ENCODE measurements at places on chromosomes 1 and 21. TPM values are rescaled to one million over a fixed set of nuclear protein-coding genes. Genes with fewer than 3 reads are reported as not detected.
A peak's percentile ranks its signal among the peaks of the same experiment; 100 is the strongest.

Gene STYXL2
- total RNA-seq, result not detected

DNA sequence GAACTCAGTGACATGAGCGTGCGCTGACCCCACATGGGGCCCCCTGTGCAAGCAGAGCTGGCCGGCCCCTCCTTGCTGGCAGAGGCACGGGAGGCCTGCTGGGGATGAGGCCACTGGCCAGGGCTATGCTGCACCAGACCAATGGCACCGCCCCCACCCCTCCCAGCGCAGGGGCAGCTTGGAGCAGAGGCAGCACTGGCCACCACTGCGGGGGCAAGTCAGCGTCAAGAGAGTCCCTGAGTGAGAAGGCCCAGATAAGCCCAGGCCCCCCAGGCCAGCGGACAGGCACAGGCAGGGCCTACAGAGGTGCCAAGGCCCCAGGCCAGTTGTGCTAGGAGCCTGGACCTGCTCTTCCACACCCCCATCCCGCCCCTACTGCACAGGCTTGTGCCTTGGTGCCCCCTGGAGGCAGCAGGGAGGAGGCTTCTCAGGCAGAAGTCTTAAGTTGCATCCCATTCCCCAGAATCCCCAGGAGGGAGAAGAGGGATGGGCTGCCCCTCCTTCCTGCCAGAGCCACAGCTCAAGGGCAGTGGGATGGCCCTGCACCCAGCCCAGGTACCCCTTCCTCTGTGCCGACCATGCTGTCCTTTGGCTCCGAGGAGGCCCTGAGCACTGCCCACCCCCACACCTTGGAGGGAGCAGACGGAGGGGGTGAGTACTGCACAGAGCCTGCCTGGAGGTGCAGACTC lies 35.8 kb downstream of the EPHX1 start:
- peak; percentile 89 for DNase-seq

DNA sequence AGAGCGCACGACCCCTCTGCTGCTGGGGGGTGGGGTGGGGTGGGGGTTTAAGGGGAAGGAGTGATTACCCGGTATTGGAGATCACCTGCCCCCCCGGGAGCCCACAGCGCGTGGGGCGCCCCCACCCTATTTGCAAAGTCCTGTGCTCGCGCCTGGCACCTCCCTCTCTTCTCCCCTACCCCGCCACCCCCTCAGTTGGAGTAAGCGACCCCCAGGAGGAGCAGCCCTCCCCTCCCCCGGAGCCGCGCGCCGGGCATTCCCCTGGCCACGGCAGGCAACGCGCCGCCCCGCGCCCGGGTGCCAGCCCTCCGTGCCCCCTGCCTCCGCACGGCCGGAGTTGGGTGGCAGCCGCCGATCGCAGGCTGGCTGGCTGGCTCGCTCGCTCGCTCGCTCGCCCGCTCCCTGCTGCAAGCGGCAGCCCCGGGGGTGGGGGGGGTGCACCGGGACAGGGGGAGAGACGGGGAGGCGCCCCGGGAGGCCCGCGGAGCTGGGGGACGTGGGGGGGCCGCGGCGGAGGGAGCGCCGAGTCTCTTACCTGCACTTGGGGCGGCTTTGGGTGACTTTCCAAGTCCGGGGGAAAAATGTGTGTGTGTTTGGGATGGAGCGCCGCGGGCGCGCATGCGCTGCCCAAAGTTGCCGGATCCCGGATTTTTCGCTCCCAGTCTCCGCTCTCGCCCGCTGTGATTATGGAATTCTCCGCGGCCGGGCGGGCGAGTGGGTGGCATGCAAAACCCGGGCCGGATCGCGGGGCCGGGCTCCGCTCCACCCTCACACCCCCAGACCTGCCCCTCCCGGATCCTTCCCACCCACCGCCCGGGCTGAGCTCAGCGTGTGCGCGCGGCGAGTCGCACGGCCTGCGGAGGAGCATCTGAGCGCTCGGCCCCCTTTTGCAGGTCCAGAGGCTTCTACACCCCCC lies at the start of gene CASZ1:
Gene CASZ1, minus strand, starts transcription at position 618 of the 916 bp plus-strand sequence. CDS start 102,757 bp downstream, outside the sequence.
- DNase-seq, result peak; percentile 93

GRCh38 chr1:29356663-29357062 lies 120.3 kb downstream of the PTPRU start:
- no peak for DNase-seq

DNA sequence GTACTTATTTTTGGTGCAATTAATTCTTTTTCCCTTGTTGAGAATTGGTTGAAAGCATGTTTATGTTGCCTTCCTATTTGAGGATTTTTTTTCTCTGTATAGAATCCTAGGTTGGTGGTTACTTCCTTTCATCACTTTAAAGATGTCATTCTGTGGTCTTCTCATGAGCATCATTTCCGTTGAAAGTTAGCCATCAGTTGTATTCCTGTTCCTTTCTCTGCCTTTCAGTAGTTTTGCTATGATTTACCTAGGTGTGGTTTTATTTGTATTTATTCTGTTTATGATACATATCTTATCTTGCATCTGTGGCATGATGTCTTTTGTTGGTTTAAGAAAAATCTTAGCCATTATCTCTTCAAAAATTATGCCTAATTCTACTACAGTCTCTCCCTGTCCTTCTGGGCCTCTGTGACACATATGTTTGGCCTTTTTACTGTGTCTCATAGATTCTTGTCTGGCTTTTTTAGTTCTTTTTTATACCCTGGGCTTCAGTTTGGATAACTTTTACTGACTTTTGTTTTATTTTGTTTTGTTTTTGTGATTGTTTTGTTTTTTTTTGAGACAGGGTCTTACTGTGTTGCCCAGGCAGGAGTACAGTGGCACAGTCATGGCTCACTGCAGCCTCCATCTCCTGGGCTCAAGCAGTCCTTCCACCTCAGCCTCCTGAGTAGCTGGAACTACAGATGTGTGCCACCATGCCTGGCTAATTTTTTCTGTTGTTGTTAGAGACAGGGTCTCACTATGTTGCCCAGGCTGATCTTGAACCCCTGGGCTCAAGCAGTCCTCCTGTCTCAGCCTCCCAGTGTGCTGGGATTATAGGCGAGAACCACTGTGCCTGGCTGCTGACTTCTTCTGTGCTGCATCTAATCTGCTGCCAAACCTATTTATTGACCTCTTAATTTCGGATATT lies 24.1 kb downstream of the PTGFRN start:
- no peak for DNase-seq

Gene CYP4Z1
- not detected for total RNA-seq

Gene MYCL
- total RNA-seq, result 0.17 TPM

Gene MYBPH
- not detected for total RNA-seq

DNA sequence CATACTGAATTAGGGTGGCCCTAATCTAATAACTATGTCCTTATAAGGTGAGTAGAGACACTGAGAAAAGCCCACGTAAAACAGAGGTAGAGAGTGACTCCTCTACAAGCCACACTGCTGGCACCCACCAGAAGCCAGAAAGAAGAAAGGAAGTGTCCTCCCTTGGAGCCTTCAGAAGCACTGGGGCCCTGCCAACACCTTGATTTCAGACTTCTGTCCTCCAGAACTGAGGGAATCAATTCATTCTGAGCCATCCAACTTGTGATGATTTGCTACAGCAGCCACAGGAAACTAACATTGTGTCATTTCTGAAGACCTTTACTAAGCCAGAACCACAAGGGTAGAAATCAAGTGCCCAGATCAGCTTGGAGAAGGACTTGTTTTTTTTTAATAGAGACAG lies 15.0 kb downstream of the GNB1 start:
- DNase-seq, result no peak

DNA sequence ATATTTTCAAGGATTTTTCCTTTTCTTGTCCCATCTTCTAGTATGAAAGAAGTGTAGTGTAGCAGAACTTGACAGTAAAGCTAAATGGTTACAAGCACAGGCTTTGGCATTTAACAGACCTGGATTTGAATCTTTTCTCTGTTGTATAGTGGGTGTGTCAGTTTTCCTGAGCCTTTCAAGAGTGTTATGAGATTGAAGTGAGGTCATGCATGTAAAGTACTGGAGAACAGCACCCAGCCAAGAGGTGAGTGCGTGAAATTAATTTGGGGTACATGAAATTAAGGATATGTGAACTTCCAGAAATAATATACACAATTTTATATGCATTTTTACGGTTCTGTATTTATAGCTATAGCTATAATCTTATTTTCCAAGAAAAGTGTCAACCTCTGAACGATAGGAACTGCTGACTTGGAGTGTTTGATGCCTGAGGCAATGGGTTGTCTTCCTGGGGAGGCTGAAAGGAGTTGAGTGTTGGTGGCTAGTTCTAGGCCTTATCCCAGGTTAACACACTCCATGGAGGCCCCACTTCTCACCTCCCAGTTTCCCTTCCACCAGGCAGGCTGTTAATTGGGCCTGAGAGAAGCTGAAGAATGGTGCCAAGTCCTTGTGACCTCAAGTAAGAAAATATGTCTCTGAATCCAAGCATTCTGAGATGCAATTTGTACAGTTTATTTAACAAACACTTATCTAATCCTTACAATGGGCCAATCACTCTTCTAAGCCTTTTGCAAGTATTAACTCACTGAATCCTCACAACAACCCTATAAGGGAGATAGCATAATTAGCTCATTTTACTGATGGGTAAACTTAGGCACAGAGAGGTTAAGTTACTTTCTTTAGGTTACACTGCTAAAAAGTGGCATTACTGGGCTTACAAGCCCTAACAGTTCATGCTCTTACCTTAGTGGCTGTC lies 4.4 kb downstream of the ROR1 start:
- DNase-seq, result no peak

DNA sequence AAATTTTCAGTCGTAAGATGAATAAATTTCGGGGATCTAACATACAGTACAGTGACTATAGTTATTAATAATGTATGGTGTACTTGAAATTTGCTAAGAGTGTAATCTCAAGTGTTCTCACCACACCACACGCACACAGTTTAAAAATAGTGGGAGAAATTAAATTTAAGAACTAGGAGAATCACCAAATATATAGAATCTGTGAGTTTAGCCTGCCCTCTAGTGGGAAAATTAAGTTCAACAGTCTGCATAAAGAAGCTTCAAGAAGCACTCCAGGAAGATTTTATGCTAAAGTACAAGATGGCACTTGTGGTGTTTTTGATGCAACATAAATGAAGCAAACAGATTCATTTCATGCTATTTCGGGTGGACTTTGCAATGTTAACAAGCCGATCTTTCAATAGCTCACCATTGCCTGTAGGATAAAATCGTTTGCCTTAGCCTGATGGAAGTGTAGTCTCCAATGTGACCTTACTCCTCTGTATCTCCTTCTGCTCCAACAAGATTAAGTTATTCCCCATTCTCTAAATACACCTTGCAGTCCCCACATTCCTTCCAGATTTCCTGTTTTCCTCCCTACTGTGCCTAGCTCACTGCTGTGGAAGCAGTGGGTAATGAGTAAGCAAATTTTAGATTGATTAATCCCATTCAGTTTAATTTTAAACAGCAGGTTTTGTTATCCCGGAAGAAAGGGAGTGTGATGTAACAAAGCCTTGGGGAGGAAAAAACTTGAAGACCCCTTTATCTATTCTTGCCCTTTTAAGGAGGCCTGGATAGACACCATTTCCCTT lies 8.7 kb upstream of the PIK3C2B start:
- peak; percentile 84 for DNase-seq

Gene CENPL
- total RNA-seq, result 13.4 TPM

DNA sequence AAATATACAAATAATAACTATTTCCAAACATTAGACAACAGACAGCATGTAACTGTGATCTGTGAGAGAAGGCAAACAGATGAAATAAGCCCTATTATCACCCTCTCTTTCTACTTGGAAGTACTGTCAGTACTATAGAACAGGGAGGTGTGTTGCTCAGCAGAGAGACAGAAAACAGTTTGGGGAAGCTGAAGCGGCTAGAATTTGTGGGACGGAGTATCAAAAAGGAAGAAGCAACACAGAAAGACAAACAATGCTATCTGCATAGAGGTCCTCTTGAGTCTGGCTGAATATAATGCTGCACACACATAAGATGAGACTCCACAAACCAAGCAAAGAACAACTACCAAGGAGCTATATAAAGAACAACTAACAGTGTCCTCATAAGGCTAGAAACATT lies 59.4 kb downstream of the ZZZ3 start:
- no peak for DNase-seq

Gene ANGPTL1
- total RNA-seq, result not detected

Gene ERICH3
- not detected for total RNA-seq

DNA sequence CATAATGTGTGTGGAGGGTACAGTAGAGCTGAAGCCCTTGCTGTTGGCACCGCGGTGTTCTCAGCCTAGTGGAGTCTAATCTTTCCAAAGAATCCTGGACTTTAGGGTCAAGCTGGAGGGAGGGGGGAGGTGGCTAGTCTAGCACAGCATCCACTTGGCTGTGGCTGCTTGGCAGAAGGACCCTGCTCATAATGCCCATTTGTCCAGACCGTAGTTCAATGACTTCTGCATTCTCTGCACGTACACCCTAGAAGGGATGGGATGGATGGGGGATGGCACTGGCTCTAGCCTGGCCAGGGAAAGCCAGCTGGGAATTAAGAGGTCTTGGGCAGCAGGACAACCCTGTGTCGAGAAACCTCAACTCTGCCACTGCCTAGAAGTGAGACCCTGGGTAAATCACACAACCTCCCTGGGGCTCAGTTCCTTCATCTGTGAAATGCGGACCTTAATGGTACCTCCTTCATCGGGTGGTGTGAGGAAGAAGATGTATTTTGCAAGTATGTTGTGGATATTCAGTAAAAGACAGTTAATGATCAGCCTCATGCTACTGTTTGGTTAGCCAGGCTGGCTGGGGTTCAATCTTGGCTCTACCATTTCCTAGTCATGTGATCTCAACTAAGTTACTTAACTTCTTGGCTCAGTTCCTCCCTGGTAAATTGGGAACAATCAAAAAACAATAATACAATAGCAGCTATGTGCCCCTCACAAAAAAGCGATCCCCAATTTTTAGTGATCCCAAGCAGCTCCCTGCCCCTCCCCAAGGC lies 27.2 kb upstream of the CLIC4 start:
- DNase-seq, result no peak

Gene UTS2
- not detected for total RNA-seq

GRCh38 chr1:152582647-152583046 lies 2.3 kb upstream of the LCE3D start:
- DNase-seq, result no peak

DNA sequence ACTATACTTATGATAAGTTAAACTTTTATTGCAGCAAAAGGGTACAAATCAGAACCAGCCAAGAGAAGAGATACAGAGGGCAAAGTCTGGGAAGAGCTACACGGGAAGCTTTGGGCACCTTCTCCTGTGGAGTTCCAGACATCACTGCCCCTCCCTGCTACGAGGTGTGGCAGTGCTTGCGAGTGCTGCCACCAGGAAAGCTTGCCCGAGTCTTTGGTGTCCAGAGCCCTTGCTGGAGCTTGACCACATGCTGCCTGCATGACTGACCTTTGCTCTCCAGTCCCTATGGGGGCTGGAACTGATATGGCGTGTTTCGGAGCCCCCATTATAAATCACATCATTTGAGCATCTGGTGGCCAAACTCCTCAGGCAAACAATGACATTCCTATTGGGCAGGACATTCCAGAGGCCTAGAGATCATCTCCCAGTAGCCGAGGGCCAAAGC lies 23.4 kb downstream of the PLEKHO1 start:
- DNase-seq, result no peak

- DNase-seq, result peak; percentile 69
Observed at GRCh38 chr1:53766831-53767405, 28.0 kb upstream of the GLIS1 start.

DNA sequence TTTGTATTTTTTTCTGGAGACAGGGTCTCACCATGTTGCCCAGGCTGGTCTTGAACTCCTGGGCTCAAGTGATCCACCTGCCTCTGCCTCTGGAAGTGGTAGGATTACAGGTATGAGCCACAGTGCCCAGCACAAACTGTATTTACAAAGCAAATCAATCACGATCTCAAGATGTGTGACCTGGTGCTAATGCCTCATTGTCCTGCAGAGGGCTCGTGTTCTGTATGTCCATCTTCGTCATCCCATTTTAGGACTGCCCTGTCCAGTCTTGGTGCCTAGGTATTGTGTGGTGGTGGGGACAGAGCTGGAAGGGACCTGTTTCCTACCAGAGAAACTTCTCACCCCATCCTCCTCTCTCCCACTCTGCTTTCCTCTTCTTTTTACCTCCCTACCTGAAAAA lies 20.2 kb downstream of the PROK1 start:
- DNase-seq, result peak; percentile 13

Gene SIM2
- 0.05 TPM for total RNA-seq
